ENCODE measurements at places on chromosomes 2 and 18. TPM values are rescaled to one million over a fixed set of nuclear protein-coding genes. Genes with fewer than 3 reads are reported as not detected.

TRAK2 gene
- 82.9 TPM for total RNA-seq

UGT1A8 gene
- not detected for total RNA-seq

FEZ2 gene
- total RNA-seq, result 40.3 TPM

SERPINB3 gene
- not detected for total RNA-seq

SLC40A1 gene
- under 0.01 TPM for total RNA-seq

All from melanocyte of skin (primary cell).